ENCODE measurements at places on chromosomes 2 and 18.

- no peak for DNase-seq
Measured at GRCh38 chr2:173159791-173160463, 84.3 kb downstream of the MAP3K20 start.

DNA sequence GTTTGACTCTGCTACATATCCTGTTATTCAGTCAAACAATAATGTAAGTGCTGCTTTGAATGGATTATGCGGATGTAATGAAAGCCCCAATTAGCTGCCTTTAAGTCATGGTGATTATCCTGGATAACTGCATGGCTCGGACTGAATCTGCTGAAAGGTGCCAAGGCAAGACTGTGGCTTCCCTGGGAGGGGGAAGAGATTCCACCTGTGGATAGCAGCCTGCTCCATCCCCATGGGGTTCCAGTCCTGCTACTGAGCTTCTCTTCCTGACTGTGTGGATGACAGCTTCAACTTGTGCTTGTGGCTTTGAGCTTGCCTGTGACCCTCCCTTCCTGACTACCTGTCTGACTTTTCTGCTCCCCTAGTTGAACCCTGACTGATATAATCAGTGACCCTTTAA lies 540.0 kb upstream of the GYPC start:
- DNase-seq, result no peak

DNA sequence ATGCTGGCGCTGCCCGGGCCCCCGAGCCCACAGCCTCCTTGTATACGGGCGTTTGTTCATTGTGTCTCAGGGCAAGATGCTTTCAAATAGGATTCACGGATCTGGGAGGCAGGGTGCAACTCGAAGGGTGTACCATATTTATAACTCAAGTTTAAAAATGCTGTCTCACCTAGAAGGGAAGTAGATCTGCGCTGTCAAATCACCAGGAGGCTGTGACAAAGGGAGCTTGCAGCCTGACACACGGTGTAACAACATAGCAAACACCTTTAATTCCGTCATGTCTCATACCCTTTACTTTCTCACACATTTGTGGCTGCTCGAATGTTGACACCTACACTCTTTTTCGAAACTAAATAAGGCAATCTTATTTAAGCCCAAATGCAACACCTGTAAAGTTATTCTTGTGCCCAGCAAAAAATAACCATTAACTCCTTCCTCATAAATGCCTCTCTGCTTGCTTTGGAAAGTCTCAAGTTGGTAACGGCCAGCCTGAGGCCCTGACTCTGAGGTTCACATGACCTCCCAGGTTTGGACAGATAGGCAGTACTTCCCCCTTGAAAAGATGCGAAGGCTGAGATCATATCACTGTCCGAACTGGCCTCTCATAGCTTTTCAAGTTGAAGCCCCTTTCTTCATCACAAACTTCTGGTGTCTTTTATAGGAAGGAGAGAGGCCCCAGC lies 11.6 kb downstream of the ZEB2 start:
- no peak for DNase-seq

DNA sequence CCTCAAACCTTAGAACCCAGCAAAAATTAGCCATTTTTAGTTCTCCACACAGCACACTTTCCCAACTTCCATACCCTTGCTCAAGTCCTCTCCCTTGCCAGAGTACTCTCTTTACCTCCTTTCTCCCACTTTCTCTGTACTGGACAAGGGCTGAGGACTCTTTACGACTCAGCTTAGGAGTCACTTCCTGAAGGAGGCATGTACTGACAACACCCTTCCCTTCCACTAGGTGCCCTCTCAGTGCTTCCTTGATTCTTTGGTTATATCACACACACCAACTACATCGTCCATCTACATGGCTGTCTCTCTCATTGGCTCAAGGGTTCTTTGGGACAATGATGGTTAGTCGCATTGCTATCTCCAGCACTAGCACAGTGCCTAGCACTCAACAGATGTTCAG lies 5.2 kb upstream of the C18orf63 start:
- no peak for DNase-seq

DNA sequence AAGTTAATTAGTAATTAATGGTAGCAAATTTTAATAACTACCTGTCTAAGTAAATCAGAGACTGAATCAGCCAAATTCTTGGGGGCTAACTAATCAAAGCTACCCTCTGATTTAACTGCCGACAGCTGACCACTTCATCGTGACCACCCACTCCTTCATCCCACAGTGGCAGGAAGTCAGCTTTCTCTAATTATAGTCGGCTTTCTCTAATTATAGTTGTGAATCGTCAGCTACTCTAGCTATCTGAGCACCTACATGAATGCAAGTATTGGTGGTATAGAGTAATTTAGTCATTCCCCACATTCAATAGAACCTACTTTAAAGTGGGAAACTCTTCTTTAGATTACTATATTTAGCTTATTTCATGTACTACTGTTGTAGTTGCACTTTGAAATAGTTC lies 185.5 kb downstream of the PTGR3 start:
- no peak for DNase-seq

DNA sequence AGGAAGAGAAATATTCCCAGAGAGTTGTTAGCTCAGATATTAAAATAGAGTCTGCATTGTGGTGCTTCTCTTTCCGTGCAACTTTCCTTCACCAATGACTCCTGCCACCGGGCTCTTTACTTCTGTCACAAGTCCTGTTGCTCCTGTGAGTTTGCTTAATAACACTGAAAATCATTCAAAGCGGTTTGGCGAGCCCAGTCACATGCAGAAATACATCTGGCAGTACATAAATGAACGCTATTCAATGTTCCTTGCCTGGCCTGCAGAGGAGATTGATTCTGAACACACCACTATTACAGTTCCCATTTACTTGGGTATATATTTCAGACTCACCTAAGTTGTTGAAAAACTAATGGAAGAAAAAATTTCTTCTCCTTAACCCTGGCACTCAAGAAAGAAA lies 276.6 kb downstream of the ZNF521 start:
- DNase-seq, result no peak

DNA sequence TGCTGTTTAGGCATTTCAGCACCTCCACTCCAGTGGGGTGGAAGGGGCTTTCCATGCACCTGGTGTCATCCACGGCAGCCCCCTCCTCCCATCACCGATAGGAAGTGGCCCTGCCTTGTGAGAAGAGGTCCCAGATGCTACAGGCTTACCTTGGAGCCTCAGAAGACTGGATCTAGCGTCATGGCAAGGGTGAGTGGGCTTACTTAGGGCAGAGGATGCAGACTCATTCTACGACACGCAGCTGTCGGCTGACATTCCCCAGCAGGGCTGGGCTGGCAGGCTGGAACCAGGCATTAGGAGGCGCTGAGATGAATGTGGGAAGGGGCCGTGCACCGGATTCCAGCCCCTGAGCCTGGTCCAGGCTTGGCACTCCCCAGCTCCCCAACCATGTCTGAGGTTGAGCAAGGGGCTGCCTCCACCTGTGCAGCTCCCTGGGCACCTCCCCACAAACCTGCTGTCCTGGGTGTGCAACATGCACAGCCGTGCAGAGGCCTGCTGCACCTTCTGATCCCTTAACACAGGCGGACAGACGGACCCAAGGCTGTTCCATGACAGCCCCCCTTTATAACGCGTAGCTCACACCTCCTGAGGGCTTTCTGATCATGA lies 1.7 kb upstream of the PRLH start:
- DNase-seq, result no peak

DNA sequence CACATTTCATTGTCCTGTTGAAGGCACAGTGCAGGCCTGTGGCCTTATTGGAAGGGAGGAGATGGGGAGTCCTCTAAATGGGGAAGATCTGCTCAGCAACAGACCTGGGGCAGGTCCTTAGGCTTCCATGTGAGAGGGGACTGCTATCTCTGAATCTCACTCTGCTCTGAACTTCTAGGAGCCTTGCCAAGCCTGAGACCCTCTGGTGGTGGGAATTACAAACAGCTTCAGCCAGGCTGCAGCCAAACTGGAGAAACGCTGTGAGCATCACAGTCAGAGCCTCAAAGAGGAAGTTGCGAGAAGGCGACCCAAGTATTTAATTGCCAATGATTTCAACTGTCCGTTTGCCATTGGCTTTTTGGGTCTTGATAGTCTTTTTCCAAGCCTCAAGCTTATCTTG lies 66.8 kb upstream of the MC2R start:
- no peak for DNase-seq

- no peak for DNase-seq
Measured at GRCh38 chr2:74415762-74416395, 5.5 kb downstream of the C2orf81 start.

DNA sequence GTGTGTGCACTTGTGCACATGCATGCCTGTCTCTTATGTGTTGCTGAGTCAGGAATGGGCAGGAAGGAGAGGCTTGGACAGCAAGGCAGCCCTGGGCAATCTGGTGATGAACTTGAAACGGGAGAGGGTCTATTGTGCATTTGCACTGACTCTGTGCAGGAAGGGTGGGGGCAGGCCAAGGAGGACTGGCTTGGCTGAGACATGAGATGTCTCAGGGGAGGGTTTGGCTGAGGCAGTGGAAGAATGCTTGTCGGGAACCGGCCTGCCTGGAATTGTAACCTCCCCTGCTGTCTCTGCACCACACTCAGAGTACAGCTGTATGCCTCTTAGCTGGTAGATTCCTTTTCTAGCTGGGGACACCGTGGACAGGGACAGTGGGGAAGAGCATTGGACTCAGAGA lies 176.1 kb upstream of the TNP1 start:
- DNase-seq, result peak; percentile 74

GRCh38 chr2:9595746-9596145 lies 35.1 kb downstream of the YWHAQ start:
- DNase-seq, result no peak

- no peak for DNase-seq
Measured at GRCh38 chr2:45763255-45763654, 111.8 kb downstream of the PRKCE start.

- DNase-seq, result no peak
Measured at GRCh38 chr18:31656754-31657153, 27.6 kb downstream of the B4GALT6 start.

DNA sequence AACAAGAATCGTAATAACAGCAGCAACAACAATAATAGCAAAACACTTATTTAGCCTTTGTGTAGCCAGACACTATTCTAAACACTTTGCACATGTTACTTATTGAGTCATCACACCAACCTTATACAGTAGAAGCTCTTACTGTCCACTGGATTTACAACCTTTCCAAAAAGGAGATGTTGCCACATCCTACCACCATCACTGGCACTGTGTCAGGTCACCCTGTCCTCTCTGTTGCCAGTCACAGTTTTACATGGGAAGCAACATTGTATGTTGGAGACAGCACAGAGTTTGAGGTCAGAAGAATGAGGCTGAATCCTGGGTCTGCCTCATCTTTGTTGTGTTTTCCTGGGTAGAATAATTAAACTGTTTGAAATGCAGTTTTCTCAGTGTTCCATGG lies 201.4 kb upstream of the EPAS1 start:
- DNase-seq, result no peak

DNA sequence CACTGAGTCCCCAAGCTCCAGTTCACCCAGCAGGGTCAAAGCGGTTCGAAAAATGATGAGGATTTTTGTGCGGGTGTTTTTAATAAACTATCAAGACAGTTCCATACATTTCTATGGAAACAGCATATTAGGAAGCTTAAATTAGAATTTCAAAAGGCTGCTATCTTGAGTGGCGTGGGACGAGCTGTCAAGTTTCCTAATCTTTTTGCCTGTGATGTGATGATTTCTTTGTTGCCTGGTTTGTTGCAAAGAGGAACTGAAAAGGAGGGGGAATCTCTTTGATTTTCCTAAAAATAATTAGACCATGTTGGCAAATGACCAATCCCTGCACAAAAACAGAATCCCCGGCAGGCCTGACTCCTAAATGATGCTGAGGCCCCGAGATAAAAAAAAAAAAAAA lies 66.1 kb upstream of the ATG16L1 start:
- no peak for DNase-seq

DNA sequence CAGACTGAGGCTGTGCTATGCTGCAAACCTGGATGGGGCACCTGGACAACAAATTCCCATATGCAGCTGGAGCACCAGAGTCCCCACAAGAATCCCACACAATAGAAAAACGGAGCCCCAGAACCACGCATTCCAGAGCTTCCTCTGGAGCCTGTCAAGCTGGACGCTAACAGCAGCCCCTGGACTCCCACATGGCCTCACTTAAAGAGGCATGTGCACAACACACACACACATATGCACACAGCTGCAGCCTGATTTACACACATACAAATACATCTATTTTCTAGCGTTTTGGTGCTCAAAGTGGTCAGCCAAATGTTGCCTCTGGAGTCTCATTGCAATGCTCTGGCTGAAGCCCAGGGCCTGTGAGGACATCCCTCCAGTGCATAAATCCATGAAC lies 632.7 kb upstream of the ID2 start:
- DNase-seq, result peak; percentile 68

Data from right forelimb (tissue), 1 donor.